Calu3 (cell line): ENCODE measurements at places on chromosomes 1 and 21. TPM values are rescaled to one million over a fixed set of nuclear protein-coding genes. Genes with fewer than 3 reads are reported as not detected.

DNA sequence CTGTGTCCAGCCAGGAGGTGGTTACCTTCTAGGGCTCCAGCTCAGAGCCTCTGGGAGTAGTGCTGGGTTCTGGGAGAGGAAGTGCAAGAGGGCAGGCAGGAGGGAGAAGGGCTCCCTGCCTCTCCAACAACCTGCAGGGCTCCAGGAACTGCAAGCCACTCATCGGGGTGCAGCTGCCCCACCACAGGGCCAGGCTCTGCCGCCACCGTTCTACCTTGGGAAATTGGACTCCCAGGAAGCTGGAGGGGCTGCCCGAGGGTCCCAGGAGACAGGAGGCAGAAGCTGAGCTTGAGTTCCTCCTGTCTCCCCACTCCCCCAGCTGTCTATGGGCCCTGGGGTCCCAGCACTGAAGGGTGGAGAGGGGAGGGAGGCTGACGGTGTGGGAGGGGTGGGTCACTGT lies 7.4 kb upstream of the PRDM16 start:
- DNase-seq: no peak
- H3K36me3 ChIP-seq: no peaks in the 10 kb centered on the region
- H3K4me3 ChIP-seq: no peak overlapping the region

DNA sequence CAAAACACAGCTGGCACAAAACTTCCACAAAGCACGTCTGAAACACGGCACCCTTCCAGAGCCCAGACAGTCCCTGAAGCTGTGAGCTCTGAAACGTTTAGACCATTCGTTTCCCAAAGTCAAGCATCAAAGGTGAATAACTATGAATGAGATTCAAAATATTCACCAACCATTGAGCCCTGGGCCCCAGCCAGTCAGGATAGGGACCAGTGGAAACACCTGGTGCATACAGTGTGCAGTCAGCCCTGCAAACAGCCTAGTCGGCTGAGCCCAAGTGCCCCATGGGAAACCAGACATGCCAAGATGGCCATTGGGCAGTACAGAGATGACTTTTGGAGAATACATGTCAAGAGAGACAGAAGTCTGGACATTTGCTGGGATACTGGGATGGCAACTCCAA lies 90.4 kb upstream of the EDN2 start:
- DNase-seq: no peak
- no peaks in the 10 kb centered on the region for H3K4me1 ChIP-seq
- H3K27me3 ChIP-seq: no peaks in the 10 kb centered on the region
- H3K36me3 ChIP-seq: no peaks in the 10 kb centered on the region
- no peak overlapping the region for H3K27ac ChIP-seq

The LMOD1 gene
- total RNA-seq: not detected in 2 replicates

GRCh38 chr1:220873087-220873486 lies 6.2 kb upstream of the HLX start:
- H3K27ac ChIP-seq: no peak overlapping the region
- H3K4me3 ChIP-seq: no peak overlapping the region
- no peak for DNase-seq
- H3K27me3 ChIP-seq: no peaks in the 10 kb centered on the region
- no peaks in the 10 kb centered on the region for H3K36me3 ChIP-seq
- H3K4me1 ChIP-seq: peaks cover 15% of the 10 kb centered on the region
